ENCODE measurements at places on chromosomes 7 and 10.

DNA sequence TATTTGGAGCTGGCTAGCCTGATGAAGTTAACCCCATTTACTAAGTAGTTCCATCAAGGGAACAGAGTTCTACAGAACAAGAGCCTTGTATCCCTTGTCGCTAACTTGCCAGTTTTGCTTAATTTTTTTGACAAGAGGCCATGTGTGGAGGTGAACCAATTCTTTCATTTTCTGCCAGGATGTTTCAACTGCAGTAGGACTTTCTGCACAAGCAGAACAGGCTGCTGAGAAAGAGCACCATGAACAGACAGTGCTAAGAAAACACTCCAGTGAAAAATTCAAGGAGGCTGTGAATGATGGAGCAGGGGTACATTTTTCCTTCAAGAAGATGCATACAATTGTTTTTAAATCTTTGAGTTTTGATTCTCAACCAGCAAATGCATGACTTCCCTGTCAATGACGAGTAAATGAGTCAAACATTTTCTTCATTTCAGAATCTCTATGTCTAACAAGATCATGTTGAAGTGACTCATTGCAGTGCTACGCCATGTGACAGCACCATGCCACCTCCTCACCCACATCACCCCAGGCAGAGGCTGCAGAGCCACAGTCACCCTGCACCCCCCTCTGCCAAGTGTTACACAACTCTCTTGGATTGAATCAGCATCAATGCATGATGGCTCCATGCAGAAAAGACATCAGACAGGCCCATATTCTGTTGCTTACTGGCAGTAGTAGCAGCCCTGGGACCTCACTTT is 193.1 kb downstream of the COBL start:
- no peak for DNase-seq

GRCh38 chr7:34575006-34575405 is 83.0 kb upstream of the NPSR1 start:
- DNase-seq = no peak

GRCh38 chr7:4168041-4168440 is 514.1 kb upstream of the FOXK1 start:
- no peak for DNase-seq

DNA sequence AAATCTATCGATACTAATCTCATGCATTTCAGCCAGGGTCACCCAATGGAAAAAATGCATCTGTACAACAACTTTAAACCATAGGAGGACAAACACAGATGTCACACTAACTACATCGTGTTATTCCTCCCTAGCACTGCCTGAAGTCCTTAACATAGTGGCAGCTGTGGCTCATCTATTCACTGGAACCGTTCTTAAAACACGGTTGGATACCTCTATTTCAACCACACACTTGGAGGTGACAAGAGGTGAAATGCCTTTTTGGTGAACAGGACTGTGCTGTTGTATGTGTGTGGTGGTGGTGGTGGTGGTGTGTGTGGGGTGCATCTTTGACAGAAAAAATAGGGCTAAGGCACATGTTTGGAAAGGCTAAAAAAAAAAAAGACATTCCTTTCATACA is 93.1 kb downstream of the NRP1 start:
- no peak for DNase-seq

DNA sequence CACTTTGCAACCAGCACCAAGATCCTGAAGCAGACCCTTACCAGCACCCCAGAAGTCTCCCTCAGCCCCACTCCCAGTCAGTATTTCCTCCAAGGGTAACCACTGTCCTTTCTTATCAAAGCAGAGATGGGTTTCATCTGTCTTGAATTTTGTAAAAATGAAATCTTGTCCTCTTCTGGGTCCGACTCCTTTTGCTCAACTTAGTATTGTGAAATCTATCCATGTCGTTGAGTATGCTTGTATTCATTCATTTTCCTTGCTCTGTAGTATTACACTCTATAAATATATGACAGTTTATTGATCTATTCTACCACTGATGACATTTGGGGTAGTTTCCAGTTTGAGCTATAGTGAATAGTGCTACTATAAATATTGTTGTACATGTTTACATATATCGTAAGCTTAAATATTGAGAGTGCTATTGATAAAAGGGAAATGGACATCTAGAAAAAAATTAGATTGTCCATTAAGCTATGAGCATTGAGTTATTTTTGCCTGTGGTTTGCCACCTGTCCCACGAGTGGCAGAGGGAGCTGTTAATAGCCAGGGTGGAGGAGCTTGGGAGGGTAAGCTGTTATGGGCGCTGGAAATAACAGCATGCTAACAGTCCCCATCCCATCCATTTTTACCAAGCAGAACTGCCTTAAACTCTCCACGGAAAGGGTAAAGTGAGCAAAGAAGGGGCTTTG is 36.5 kb downstream of the AIFM2 start:
- DNase-seq = no peak

GRCh38 chr7:70634071-70634470 is 497.9 kb upstream of the GALNT17 start:
- no peak for DNase-seq
